ENCODE measurements at places on chromosomes 4 and X. TPM values are rescaled to one million over a fixed set of nuclear protein-coding genes. Genes with fewer than 3 reads are reported as not detected.

GRCh38 chr4:78787392-78788006, 11.3 kb downstream of the BMP2K start:
- H3K27me3 ChIP-seq = no peaks in the 10 kb centered on the region
- H3K4me3 ChIP-seq = no peak overlapping the region
- DNase-seq = no peak
- H3K4me1 ChIP-seq = peaks cover 69% of the 10 kb centered on the region
- H3K27ac ChIP-seq = no peak overlapping the region
- H3K36me3 ChIP-seq = no peaks in the 10 kb centered on the region

- H3K4me3 ChIP-seq = no peak overlapping the region
- no peak for DNase-seq
- no peaks in the 10 kb centered on the region for H3K36me3 ChIP-seq
- H3K27ac ChIP-seq = peak overlapping the region; percentile 15
- H3K4me1 ChIP-seq = peaks cover 83% of the 10 kb centered on the region
- no peaks in the 10 kb centered on the region for H3K27me3 ChIP-seq
These were observed 23.4 kb downstream of the TBC1D9 start for GRCh38 chr4:140732780-140733179.

DNA sequence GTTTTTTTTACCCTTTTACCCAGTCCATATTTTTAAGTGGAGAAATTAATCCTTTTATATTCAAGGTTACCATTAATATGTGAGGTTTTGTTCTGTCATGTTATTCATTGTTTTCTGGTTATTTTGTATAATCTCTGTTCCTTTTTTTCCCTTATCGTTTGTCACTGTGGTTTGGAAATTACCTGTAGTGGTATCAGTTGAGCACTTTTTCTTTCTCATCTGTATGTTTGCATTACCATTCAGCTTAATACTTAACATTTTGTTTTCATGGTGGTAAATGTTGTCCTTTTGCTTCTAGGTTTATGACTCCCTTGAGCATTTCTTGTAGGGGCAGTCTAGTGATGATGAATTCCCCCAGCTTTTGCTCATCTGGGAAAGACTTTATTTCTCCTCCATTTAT, 6.6 kb downstream of the ETDC start:
- DNase-seq = no peak
- H3K27me3 ChIP-seq = no peaks in the 10 kb centered on the region
- no peak overlapping the region for H3K27ac ChIP-seq
- peaks cover 9% of the 10 kb centered on the region for H3K36me3 ChIP-seq
- H3K4me3 ChIP-seq = no peak overlapping the region

- no peak for DNase-seq
- H3K36me3 ChIP-seq = no peaks in the 10 kb centered on the region
- no peaks in the 10 kb centered on the region for H3K27me3 ChIP-seq
- H3K27ac ChIP-seq = no peak overlapping the region
- no peak overlapping the region for H3K4me3 ChIP-seq
These were observed 32.8 kb downstream of the FAM13A start for GRCh38 chr4:89024051-89024675.

DNA sequence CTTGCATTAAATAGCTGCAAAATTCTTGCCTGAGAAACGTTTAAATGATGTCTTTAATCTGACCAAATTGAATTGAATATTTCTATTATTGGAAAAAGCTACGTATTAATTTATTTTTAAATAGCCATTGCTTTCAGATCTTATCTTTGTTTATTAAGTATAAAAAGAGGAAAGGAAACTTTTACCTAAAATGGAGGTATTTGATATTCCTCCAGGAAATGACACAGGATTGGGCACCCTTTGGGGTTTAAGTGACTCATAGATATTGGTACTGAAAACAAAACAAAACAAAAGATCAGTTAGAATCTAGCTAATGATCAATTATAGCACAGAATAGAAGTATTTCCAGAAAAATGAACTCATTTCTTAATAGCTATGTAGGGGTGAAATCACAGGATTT, 34.1 kb downstream of the PLS3 start:
- H3K36me3 ChIP-seq = no peaks in the 10 kb centered on the region
- peak overlapping the region; percentile 65 for H3K4me3 ChIP-seq
- DNase-seq = no peak
- H3K4me1 ChIP-seq = peaks cover 56% of the 10 kb centered on the region
- H3K27me3 ChIP-seq = no peaks in the 10 kb centered on the region

DNA sequence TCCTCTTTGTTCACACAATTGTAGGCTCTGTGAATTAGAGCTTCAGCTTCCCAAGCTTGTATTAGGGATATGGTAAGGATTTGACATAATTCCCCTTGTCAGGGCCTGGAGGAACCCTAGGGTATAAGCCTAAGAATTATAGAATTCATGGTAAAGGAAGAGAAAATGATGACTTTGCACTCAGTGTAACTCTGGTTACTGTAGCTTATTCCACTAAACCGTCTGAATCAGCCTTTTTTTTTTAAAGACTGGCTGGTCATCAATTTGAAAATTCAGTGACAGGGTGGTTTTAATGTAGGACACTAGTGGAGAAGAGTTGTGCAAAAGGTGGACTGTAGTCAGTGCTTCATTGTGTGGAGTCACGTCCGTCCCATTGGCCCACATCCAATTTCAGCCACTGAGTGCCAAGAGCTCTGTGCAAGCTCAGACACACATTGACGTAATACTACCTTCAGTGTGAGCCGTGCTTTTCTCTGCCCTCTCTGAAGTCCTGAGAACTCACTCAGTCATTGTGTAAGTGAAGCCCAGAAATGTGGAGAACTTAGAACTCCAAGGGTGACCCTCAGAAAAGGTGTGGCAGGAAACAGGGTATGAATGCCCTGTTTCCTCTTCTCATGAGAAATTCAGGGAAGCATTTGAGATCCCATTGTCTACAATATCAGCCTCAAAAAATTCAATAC, 449.8 kb downstream of the C4orf33 start:
- peak overlapping the region; percentile 77 for H3K27ac ChIP-seq
- peak overlapping the region; percentile 4 for H3K4me3 ChIP-seq
- H3K4me1 ChIP-seq = peaks cover 20% of the 10 kb centered on the region
- no peaks in the 10 kb centered on the region for H3K36me3 ChIP-seq

- DNase-seq = no peak
- no peaks in the 10 kb centered on the region for H3K4me1 ChIP-seq
- H3K4me3 ChIP-seq = no peak overlapping the region
- H3K36me3 ChIP-seq = no peaks in the 10 kb centered on the region
- H3K27me3 ChIP-seq = no peaks in the 10 kb centered on the region
These were observed 878.8 kb downstream of the C4orf33 start for GRCh38 chr4:129974730-129975129.

- H3K36me3 ChIP-seq = peaks cover 85% of the 10 kb centered on the region
- no peaks in the 10 kb centered on the region for H3K27me3 ChIP-seq
- no peak overlapping the region for H3K4me3 ChIP-seq
These were observed 32.3 kb upstream of the ADAD1 start for GRCh38 chr4:122346503-122346902.

DNA sequence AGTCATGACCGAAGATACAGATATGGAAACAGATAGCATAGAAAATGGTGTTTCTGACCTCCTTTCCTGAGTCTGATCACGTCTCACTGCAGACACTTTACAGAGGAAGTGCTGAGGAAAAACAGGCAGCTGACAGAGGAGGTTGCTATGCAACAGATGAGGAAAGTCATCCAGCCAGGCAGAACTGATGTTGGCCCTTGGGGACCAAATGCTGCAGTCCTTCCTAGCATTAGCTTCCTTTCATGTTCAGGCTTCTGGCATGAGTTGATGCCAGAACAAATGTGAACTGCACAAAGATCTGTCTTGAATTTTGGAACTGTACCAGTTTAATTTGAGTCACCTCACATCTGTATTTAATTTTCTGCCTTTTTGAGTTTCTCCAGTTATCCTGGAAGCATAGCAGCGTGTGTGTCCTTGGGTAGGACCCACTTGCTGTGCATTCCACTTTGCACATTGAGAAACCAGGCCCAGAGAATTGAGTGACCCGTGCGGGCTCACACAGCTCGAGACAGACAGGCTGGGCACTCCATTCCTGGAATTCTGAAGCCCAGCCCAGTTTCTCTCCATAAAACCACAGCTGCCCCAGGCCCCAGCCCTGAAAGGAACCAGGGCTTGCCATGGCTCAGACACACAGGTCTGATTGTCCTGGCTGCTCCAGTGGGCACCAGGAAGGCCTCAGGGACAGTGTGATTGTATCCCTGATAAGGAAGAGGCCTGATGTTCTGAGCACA, 1.4 kb upstream of the MAGED1 start:
- H3K27me3 ChIP-seq = no peaks in the 10 kb centered on the region
- no peaks in the 10 kb centered on the region for H3K36me3 ChIP-seq
- DNase-seq = peak; percentile 17
- H3K27ac ChIP-seq = peak overlapping the region; percentile 71
- H3K4me3 ChIP-seq = no peak overlapping the region

DNA sequence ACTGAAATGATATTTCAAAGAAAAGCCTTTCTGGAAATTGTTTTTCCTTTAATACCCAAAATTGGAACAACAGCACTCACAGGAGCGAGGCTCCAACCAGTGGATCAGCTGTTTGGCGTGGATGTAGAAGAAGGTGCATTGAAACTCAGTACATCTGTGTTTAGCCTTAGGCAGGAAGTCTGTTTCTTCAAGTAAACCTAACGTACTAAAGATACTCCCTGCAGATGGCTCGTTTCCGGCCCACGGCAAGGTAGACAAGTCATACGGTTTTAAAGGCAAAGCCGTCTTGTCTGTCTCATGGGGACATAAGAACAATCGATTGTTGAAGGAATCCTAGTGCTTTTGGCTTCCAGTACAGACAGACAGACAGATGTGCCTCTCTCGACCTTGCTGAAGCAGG, 50.0 kb upstream of the CLCN4 start:
- H3K36me3 ChIP-seq = peaks cover 6% of the 10 kb centered on the region
- H3K4me3 ChIP-seq = no peak overlapping the region
- peaks cover 69% of the 10 kb centered on the region for H3K4me1 ChIP-seq
- H3K27ac ChIP-seq = peak overlapping the region; percentile 76
- no peak for DNase-seq
- no peaks in the 10 kb centered on the region for H3K27me3 ChIP-seq

DNA sequence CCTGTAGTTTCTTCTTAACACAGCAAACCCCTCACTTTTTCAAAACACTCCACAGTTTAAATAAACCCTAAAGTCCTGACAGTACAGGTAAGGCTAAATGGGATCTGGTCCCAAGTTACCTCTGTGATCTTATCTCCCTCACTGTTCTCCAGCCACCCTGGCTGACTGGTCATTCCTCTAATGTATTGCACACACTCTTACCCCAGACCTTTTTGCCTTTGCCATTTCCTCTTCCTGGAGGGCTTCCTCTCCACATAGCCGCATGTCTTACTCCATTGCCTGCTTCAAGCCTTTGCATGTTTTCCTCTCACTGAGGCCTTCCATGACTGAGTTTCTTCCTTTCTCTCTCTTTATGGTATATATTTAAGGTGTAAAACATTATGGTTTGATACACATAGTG, 19.5 kb upstream of the ANXA3 start:
- no peaks in the 10 kb centered on the region for H3K4me1 ChIP-seq
- no peak overlapping the region for H3K4me3 ChIP-seq
- H3K27me3 ChIP-seq = no peaks in the 10 kb centered on the region
- no peak for DNase-seq

GRCh38 chr4:109701566-109702410, 1.5 kb downstream of the CASP6 start:
- H3K4me1 ChIP-seq = peaks cover 33% of the 10 kb centered on the region
- H3K36me3 ChIP-seq = peaks cover 8% of the 10 kb centered on the region
- no peak for DNase-seq
- H3K27me3 ChIP-seq = no peaks in the 10 kb centered on the region
- H3K4me3 ChIP-seq = peak overlapping the region; percentile 90

GRCh38 chr4:174213731-174214100, 69.8 kb downstream of the FBXO8 start:
- H3K4me1 ChIP-seq = peaks cover 50% of the 10 kb centered on the region
- DNase-seq = no peak
- H3K27ac ChIP-seq = peak overlapping the region; percentile 43
- peak overlapping the region; percentile 65 for H3K4me3 ChIP-seq
- H3K27me3 ChIP-seq = peaks cover 100% of the 10 kb centered on the region

DNA sequence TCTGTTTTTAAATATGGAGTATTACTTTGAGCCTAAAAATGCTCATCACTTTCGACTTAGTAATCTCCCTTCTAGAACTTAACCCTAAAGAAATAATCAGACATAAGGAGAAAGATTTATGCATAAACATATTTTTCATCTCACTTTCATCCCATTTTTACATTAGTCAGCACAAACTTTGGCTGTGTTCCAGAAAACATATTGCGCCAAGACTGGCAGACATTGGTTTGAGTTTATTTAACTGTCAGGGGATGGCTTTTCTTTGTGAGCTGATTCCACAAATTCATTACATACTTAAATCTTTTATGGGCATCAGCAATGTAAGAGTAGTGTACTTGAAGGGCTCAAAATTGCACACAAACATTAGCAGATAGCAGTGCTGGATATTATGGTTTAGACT, 23.7 kb downstream of the MAOA start:
- H3K4me3 ChIP-seq = no peak overlapping the region
- H3K36me3 ChIP-seq = peaks cover 4% of the 10 kb centered on the region
- DNase-seq = no peak
- no peaks in the 10 kb centered on the region for H3K27me3 ChIP-seq
- peaks cover 19% of the 10 kb centered on the region for H3K4me1 ChIP-seq

DNA sequence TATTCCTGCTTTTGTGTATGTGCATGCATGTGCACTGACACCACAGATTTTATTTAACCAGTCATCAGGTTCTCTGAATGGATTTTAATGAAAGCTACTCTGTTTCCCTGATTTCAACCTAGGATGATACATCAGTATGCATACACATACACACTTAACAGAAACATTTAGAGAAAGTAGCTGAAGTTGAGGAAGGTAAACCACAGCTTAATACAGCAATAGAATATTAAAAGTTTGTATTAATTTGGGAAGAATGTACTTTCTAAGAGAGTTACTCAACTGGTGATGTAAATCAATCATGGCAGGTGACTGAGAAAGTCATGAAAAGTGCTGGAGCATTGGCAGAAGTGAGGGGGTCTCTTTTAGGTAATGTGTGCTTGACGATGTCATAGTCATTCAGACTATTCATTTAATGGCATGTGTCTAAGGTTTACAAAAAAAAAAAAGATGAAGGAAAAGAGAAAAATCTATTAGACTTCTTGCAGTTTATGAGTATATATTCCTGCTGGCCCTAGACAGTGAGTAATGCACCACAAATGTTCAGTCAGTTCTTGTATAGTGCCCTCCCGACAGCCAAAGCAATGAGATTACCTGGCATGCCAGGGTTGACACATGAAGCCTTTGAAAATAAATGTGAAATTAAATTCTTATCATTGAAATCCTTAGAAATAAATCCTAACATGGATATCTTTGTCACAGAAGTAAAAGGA, 187.6 kb downstream of the RAPGEF2 start:
- peak overlapping the region; percentile 14 for H3K27ac ChIP-seq
- H3K27me3 ChIP-seq = no peaks in the 10 kb centered on the region
- no peak overlapping the region for H3K4me3 ChIP-seq
- peaks cover 77% of the 10 kb centered on the region for H3K4me1 ChIP-seq
- no peak for DNase-seq

DNA sequence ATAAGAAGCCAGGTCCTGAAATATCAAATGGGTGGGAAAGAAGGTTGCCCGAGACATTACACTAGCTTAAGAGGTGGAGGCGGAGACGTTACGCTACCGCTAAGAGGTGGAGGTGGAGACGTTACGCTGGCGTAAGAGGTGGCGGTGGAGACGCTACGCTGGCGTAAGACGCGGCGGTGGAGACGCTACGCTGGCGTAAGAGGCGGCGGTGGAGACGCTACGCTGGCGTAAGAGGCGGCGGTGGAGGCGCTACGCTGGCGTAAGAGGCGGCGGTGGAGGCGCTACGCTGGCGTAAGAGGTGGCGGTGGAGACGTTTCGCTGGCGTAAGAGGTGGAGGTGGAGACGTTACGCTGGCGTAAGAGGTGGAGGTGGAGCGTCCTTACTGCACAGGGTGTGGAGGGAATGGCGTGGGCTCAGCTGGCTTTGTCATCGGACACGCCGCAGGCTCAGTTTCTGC, 12.8 kb downstream of the CYP4V2 start:
- DNase-seq = no peak
- H3K4me3 ChIP-seq = no peak overlapping the region
- H3K27ac ChIP-seq = no peak overlapping the region
- no peaks in the 10 kb centered on the region for H3K27me3 ChIP-seq

Gene JCHAIN
- 6.9 TPM for total RNA-seq

Gene EREG
- not detected for total RNA-seq

Gene ANOS1
- total RNA-seq = 5.0 TPM

Gene L1CAM
- total RNA-seq = 4.0 TPM
